ENCODE measurements at places on chromosomes 3 and 15.

- DNase-seq, result no peak
These were observed 102.4 kb downstream of the NR1D2 start for GRCh38 chr3:24047513-24047912.

DNA sequence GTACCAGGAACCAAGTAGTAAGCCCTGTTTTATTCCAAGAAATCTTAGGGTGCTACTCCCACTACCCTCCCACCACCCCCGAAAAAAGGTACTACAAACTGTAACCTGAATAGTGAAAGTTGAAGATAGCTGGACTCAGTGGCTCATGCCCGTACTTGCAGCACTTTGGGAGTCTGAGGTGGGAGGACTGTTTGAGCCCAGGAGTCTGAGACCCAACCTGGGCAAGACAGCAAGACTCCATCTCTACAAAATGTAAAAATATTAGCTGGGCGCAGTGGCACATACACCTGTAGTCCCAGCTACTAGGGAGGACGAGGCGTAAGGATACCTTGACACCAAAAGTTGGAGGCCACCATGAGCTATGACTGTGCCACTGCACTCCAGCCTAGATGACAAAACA lies 7.9 kb downstream of the RHOA start:
- no peak for DNase-seq

- DNase-seq, result no peak
These were observed 71.9 kb upstream of the MBNL1 start for GRCh38 chr3:152196782-152197181.

GRCh38 chr3:38816026-38816425 lies at the start of gene SCN10A:
Gene SCN10A, minus strand, starts transcription at chr3:38816217. Its CDS starts 22,207 bp downstream, at chr3:38794010.
- DNase-seq, result no peak

- no peak for DNase-seq
These were observed 93.2 kb downstream of the UACA start for GRCh38 chr15:70669966-70670658.

GRCh38 chr3:14333215-14333614 lies 69.2 kb upstream of the SLC6A6 start:
- DNase-seq, result no peak

DNA sequence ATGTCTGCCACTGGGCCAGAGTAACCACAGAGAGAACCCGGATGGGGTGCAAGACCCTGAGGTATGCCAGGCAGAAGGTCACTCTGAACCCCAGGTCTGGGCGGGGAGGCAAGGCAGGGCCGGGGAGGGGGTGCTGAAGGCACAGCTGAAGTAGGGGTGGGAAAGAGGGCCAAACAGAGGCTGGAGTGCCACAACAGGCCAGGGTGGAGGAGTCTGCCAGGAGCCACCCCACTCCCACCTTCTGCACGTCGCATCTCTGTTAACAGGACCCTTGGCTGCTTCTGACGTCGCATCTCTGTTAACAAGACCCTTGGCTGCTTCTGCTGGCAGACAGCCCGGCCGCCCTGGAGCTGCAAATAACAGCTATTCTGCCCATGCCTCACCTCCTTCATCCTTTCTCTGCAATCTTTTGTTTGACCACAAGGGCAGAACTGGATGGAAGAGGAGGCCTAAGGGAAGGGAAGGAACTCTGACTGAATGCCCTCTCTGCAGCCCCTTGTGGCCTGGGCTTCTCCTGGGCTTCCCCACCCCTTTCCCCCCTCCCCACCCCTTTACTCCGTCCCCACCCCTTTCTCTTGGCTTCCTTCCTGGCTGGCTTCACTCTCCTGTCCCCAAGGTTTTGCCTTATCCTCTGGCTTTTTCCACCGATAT lies 20.6 kb upstream of the FBLN2 start:
- DNase-seq, result no peak

DNA sequence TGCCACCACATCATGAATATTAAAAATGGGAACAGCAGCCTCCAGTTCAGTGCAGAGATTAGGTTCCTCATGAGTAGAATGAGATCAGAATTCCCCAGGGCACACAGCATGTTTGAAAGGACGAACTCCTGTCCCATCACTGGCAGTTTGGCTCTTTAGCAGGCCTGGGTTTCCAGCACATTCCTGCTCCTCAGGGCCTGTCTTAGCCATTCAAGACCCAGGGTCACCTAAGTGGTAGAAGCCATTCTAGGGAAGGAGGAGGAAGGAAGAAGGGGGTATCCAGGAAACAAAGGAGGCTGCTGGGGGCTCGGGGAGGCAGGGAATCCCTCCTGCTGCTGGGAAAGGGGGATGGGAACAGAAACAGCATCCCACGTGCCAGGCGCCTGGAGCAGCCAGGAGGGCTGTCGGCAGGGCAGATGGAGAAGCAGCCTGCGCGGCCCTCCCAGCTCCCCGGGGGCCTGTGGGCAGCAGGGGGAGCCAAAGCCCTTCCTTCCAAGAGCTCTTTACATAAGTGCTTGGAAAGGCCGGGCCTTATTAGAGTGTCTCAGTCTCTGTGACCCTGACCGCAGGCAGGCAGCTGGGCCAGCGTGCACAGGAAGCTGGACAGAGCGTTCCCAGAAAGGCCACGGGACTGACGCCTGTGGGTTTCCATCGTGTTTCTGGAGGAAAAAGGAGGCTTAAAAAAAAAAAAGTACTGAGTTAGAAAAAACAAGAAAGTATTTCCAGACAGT lies 24.7 kb downstream of the LOXL1 start:
- peak; percentile 86 for DNase-seq

GRCh38 chr3:126305427-126305826 lies 51.8 kb downstream of the KLF15 start:
- DNase-seq, result no peak

Data from left kidney (tissue), 8 donors.